Activated CD8-positive, alpha-beta memory T cell treated with anti-CD3 and anti-CD28 coated beads for 1 hour (primary cell): ENCODE measurements at places on chromosomes 1 and 21.

GRCh38 chr1:56481140-56481694, 98.1 kb downstream of the PLPP3 start:
- no peak for DNase-seq

GRCh38 chr1:153677718-153678518, 570 bp upstream of the NPR1 start:
- DNase-seq = peak; percentile 17

DNA sequence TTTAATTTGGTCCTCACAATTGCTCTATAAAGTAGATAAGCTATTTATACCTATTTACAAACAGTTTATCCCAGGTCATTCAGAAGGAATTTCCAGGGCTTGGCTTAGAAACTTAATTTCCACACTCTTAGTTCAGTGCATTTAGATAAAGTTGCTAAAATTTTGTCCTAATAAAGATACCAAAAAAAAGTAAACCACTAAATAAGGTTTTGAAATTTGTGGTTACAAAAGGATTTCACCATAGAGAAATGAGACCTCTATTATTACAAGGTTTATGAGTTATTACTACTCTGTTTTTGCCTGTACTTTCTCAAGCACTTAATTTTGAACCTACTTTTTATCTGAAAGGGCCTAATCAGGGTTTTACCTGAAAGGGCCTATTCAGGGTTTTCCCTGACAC, 22.4 kb downstream of the PTPN22 start:
- no peak for DNase-seq

DNA sequence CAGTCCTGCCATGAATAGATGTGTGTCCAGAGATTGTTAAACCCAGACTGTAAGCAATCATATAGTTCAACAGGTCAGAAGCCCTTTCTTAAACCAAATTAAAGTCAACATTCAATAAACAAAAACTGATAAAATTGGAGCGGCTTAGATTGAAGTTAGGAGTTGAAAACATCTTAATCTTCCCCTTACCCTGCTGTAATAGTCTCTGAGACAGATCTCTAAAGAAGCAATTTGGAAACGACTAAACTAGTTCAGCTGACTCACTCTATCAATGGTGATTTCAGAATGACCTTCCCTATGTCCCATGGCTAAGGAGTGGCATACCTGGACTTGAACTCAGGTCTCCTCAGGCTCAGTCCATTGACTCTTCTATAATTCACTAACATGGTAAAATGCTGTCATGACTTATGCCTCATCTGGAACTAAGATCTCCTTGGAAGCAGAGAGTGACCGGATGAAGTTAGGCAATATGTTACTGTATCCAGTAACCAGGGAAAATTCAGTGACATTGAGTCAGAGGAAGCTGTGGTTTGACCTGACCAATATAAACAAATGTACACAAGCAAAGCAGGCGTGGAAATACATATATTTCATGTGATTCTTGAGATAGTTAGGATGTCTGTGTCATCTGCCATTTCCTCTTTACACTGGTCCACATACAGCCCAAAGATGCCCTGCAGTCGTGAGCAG, 30.1 kb downstream of the SGIP1 start:
- no peak for DNase-seq

- no peak for DNase-seq
Observed at GRCh38 chr1:151885479-151885878, 23.8 kb downstream of the THEM4 start.

GRCh38 chr1:104018922-104019674, 269.4 kb downstream of the AMY1C start:
- DNase-seq = no peak

DNA sequence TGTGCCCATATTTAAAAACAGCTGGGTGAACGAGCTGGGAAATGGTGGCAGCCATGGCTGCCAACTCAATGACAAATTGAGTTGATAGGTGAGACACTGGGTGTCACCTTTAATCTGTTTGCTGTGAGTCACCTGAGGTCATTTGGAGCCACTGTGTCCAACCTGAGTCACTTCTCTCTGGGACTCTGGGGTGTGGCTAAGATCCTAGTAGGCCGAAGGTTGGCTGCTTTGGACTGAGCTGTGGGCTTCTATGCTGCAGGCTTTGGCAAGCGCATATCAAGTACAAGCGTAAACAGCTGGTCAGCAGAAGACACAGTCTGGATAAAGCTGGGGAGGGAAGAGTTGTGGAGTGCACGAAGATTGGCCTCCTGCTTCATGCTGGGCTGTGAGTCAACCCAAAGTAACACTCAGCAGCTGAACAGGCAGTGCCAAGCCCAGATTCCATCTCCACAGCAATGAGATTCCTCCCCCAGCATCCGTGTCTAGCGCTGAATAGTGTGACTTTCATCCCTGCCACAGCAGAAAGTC, 24.0 kb downstream of the TEX35 start:
- DNase-seq = no peak

DNA sequence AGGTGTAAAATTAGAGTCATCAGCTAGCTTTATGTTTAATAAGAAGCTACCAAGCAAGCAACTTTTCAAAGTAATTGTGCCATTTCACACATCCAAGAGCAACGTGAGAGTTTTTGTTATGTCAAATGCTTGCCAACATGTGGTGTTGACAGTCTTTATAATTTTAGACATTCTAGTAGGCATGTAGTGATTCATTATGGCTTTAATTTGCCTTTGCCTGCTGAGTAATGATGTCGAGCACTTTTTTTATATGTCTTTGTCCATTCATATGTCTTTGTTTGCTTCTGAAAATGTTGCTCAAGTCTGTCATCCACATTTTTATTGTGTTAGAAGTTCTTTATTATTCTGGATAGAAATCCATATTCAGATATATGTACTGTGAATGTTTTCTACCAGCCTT, 21.4 kb upstream of the CHIT1 start:
- DNase-seq = no peak

DNA sequence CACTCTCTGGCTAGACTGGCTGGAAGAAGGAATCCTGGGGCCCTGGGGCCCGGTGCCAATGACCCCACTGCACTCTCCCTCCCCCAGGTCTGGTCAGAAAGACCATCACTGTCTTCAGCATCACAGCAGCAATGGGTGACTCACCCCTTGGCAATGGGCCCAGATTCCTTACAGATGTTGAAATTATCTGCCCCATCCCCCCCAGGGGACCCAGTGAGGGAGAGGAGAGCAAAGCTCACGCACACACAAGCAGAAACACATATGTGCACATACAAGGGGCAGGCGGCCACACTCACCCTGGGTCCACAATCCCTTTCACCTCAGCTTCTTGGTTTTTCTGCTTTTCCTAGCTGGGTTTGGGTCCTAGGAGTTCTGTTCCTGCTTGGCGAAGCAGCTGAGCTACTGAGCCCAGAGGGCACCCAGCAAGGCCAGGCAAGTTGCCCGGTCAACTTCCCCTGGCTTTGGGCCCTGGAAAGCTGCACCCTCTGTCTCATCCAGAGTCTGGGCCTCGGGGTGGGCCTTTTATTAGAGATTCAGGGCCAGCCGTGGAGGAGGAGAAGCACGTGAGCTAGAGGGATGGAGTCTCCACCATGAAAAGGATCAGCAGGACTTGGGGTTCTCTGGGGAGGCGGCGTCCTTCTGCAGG, 2.6 kb downstream of the COL16A1 start:
- no peak for DNase-seq

DNA sequence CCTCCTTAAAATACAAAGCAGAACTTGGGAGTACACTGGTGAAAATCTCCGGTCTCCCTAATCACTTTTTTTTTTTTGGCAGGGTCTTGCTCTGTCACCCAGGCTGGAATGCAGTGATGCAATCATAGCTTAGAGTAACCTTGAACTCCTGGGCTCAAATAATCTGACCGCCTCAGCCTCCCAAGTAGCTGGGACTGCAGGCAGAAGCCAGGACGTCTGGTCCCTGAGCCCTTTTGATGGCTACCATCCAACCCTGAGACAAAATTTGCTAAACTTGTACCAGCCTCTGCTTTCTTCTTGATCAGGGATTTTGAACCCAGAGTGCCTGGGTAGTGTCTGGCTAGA, 4.1 kb downstream of the L1TD1 start:
- no peak for DNase-seq
